ENCODE measurements at places on chromosomes 4 and X.
A peak's percentile ranks its signal among the peaks of the same experiment; 100 is the strongest.

- no peak for DNase-seq
These were observed 13.1 kb downstream of the SLC25A5 start for GRCh38 chrX:119481323-119481801.

DNA sequence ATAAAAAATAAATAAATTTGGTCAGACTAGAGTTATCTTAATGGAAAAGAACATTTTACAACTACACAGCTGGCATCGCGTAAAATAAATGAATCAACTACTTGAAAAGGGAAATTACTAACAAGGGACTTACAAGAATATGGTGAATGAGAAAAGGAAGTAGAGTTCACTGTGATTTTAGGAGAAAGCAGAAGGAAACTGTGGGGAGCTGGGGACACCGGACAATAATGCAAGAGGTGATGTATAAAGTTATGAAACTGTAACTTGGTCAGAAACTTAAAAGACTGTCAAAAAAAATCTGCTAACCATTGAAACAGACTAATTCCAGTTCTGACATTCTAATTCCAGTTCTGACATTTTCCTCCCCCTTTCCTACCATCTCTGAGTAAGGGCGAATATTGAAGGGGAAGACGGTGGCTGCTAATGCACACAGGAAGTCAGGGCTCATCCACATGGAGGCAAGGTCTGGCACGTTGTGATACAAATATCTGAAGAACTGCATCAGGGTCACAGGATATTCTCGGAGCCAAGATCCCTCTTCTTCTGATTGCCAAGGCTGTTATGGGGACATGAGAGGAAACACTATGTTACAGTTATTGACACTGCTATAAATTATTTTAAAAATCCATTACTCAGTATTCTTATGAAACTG is 170.5 kb downstream of the CDS1 start:
- DNase-seq = peak; percentile 13

DNA sequence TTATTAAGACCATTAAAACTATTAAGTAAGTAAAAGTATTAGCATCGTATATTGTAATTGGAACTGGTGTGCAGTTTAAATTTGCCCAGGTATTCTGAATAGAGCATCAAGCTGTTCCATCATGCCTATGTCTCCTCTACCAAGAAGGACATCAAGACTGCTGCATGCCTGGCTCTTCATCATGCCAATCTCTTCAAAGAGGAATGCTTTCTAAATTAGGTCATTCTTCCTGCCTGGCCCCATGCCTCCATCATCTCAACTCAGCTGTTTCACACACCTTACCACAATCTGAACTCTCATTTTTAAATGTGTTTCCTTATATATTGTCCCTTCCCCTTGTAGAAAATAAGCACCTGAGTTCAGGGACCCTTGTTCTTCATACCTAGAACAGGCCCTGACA is 270.5 kb upstream of the PPARGC1A start:
- DNase-seq = no peak

GRCh38 chr4:169070071-169070894 is 60.2 kb upstream of the CBR4 start:
- DNase-seq = no peak

- no peak for DNase-seq
These were observed 35.1 kb downstream of the PIGG start for GRCh38 chr4:534101-534575.

DNA sequence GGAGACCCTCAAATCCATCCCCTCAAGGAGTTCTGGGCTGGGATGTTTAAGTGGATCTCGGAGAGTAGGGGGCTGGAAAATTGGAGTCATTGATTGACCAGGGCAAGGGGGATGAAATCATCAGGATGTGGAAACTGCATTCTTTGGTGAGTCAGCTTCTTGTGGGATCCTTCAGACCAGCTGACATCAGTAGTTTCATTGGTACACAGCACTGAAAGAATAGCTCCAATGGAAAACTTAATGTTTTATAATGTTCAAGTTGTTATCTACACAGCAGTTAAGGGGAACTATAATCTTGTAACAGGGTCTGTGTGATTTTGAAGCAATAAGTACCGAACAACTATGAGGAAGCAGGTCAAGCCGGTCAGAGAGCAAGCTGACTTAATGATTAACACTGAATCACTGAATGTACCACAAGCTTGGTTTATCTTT is 506.1 kb downstream of the RPA4 start:
- DNase-seq = no peak

GRCh38 chrX:132488180-132488705 is 595 bp downstream of the MBNL3 start:
- peak; percentile 68 for DNase-seq

DNA sequence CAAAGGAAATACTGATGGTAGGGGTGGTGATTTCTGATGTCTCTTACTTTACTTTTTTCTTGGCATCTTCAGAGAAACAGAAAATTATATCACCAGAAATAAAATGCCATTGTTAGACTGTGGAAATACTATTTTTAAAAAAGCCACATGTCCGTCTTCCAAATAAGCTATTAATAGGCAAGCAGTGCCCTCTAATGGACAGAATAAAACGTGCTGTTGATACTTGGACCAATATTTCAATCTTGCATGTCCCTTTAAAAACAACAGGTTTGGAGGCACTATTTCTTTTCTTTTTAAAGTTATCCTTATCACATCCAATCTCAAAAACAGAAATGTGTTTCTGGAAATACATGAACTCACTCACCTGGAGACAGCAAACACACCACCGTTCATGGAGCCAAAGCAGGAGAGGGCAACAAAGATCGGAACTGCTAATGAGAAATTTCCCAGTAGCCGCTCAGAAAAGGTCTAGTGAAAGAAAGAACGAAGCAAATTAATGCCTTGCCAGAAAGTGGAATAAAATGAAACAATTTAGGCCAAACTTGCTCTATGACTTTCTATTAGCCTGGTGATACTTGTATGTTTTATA is 59.2 kb downstream of the SLC7A11 start:
- peak; percentile 61 for DNase-seq

GRCh38 chr4:38523524-38524448 is 140.2 kb upstream of the KLF3 start:
- peak; percentile 93 for DNase-seq

GRCh38 chr4:139153411-139154133 is 23.4 kb downstream of the ELF2 start:
- no peak for DNase-seq

GRCh38 chrX:45128896-45129454 is 71.7 kb downstream of the DIPK2B start:
- no peak for DNase-seq

GRCh38 chrX:112081781-112082652 is 559 bp downstream of the TRPC5 start:
- DNase-seq = no peak

DNA sequence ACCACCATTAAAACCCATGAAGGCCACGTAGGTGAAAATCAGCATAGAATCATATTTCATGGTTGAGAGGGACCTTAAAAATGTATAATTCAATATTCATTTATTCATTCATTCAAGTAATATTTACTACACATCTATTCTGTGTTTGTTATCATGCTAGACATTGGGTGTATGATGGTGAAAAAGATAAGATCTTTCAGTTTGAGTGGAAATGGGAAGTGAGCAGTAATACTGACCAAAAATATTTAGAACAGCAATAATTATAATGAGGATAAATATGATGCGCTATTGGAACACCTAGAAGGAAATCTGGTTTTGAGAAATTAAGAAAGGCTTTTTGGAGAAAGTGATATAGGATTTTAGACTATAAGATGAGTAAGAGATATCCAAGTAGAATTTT is 28.0 kb downstream of the DKK2 start:
- DNase-seq = no peak

- no peak for DNase-seq
These were observed 547.5 kb downstream of the TRAM1L1 start for GRCh38 chr4:116537828-116538227.

GRCh38 chr4:84158670-84159069 is 340.4 kb downstream of the NKX6-1 start:
- no peak for DNase-seq

- no peak for DNase-seq
These were observed 41.8 kb upstream of the TMEM192 start for GRCh38 chr4:165154482-165154881.

DNA sequence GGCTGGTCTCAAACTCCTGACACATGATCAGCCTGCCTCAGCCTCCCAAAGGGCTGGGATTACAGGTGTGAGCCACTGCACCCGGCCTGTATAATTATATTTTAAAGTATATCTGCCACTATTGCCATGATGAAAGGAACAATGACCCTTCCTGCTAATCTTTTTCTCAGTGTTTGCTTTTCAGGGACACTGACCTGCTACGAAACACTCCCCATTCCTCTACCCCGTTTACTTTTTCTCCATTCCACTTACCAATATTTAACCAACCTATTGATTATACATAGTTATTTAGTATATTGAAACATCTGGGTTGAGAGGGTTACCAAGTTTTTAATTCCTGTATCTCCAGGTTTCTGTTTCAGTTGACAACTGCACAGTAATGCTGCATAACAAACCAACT is 331.9 kb upstream of the NDST3 start:
- DNase-seq = no peak

GRCh38 chr4:66475596-66475995 is 805.3 kb upstream of the EPHA5 start:
- DNase-seq = no peak

DNA sequence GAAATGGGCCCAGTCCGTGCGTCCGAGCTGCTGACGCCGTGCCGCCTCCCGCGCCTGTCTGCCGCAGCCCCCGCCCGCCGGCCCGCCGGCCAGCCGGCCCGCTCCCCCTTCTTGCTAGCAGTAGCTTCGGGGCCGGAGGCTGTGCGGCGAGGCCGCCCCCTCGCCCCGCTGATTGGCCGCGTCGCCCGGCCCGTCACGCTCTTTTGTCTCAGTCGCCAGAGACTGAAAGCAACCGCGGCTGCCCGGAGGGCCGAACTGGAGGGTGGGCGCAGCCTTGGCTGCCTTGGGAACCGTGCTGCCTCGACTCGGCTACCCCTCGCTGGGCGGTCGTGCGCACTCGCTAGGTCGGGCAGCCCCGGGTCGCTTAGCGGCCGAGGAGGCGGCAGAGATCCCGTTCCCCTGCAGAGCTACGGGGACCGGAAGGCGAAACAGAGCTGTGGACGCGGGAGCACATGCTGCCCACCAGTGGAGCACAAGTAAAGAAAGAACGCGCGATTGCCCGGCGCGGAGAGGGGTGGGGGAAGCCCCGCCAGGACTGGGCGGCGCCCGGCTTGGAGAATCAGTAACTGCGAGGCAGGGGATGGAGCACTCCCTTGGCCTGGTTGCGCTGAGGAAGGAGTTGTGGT is at the start of gene ZCCHC18:
Gene ZCCHC18, plus strand, starts transcription at position 198 of the 626 bp plus-strand sequence. CDS start 1,589 bp downstream, outside the sequence.
- DNase-seq = peak; percentile 81

GRCh38 chrX:112266136-112266535 is 183.6 kb upstream of the TRPC5 start:
- no peak for DNase-seq

DNA sequence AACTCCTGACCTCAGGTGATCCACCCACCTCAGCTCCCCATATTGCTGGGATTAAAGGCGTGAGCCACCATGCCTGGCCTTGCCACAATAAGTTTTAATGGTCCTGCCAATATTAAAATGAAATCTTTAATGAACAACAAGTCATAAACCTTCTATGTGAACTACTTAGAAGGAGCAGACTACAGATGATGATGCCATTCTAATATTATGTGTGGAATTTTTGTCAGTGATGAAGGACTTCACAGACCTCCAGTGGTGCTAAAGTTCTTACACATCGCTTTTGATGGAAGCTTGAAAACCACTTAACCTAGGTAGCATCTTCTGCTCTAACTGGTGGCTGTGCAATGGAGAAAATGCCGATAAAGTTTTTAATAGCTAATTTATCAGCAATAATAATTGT is 331.4 kb downstream of the CCSER1 start:
- DNase-seq = no peak

DNA sequence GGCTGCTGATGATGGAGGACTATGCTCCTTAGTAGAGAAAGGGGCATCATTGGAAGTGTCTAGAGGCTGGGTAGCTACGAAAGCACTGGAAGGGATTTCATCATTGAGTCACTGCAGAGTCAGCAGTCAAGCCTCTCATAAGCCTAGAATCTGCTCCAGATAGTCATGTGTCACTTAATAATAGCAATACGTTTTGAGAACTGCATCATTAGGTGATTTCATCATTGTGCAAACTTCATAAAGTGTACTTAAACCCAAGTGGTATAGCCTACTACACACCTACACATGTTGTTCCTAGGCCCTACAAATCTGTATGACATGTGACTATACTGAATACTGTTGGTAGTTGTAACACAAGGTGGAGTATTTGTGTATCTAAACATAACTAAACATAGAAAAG is 165.6 kb downstream of the PTTG2 start:
- DNase-seq = no peak

DNA sequence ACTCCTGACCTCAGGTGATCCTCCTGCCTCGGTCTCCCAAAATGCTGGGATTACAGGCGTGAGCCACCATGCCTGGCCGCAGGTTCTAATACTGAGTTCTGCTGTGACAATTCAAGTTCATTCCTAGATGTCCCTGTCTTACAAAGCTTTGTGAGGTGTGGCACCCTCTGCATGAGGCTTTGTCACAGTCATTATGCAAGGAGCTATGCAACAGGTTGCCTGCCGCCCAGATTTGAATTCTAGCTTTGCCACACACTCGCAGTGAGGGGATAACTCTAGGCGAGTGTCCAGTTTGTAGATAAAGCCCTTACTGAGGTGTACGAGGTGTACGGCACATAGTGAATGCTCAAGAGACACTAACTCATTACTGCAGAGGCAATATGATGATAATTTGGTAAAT is 3.5 kb downstream of the CCDC110 start:
- no peak for DNase-seq

DNA sequence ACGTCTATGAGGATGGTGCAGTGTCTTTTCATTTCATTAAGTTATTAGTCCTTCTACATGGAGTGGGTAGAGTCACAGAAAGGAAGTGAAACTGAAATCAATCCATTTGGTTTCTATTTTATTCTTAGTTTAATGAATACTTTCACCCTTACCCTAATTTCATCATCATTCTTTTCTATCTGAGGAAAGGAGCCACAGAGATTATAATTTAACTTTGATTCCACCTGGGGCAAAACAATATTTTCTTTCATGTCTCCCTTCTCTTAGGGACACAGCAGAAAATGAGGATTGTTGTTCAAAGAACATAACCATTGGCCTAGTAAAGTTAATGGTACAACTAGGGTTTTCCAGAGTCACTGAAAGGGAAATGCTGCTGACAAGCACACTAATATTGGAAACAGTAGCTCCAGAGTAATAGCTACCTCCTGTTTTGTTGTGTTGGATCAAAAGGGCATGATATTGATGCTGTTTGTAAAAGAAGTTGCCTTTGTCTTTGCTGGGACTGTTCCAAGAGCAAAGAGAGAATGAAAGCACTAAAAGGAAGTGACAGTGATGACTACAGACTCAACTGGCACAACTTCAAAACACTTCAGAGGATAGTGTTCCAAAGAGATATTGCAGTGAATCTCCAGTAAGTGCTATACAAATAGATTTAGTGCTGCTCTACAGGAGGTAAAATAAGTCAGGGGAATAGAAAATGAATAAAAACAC is 247.1 kb upstream of the PITX2 start:
- peak; percentile 11 for DNase-seq

- peak; percentile 75 for DNase-seq
These were observed 58.5 kb upstream of the PRDM8 start for GRCh38 chr4:80138551-80139538.

GRCh38 chrX:65925592-65925991 is 114.3 kb downstream of the VSIG4 start:
- DNase-seq = no peak

All from GM12865 (cell line).